Activated T-cell treated with anti-CD3 and anti-CD28 coated beads for 1 hour (primary cell): ENCODE measurements at places on chromosomes 5 and 9.

DNA sequence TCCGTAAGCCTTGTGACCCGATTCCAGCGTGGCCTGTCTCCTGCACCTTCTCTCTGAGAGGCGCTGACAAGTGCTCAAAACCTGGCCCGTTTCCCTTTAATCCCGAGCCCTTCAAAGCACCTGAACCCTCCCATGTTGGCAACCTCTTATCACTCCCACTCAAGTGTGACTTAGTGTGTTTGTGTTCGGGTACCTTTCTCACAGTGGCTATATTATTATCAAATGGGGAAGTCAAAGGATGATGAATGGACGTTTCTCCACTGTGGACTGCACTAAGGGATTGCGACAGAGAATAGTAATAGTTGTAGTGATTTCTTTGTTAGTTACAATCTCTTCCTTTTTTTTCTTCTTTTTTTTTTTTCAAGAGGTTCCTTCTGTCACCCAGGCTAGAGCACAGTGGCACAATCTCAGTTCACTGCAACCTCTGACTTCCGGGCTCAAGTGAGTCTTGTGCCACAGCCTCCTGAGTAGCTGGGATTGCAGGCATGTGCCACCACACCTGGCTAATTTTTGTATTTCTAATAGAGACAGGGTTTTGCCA is 65.4 kb upstream of the TNFSF8 start:
- no peak for DNase-seq

DNA sequence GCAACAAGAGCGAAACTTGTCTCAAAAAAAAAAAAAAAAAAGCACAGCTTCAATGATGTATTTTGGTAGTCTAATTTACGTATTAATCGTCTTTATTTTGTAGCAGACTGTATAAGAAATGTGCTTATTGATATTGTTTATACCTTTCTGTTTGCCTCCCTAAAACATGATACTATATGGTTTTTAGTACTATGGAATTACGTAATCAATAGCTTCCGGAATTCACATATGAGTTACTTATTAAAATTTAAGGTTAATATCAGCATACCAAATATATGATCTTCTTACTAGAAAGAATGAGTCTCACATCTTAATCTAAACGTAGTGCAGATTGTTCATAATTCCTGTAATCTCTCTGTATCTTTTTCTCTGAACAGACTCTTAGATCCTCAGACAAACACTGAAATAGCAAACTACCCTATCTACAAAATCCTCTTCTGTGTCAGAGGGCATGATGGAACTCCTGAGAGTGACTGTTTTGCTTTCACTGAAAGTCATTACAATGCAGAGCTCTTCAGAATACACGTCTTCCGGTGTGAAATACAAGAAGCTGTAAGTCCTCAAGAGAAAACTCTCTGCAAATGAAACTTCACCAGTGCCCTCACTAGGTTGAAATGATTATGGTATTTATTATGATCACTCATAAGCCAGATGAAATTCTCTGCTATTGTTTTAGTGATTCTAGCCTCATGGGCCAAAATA is 44.4 kb upstream of the GPR21 start:
- no peak for DNase-seq

GRCh38 chr5:132830436-132831094 is at the start of gene SHROOM1:
Gene SHROOM1 (minus strand): TSS chr5:132830647. CDS start chr5:132826140, 4,507 bp downstream.
- no peak for DNase-seq

DNA sequence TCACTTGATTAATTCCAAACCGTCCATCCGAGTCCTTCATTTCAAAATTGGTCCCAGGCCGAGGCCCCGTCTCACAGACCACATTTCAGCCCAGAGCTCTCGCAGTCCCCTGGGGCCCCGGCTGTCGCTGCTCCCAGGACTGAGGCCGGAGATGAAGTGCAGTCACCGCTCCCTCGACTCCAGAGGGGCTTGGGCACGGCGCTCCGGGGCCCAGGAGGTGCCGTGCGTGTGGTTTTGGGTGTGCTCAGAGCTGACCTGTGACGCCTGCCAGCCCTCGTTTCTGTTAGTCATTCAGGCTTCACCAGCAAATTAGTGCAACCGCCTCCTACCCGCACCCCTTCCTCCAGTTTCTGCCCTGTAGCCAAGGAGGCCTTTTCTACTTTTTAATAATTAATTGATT is 48.7 kb upstream of the PHYKPL start:
- no peak for DNase-seq

GRCh38 chr9:86599561-86599960 is 245.4 kb upstream of the TUT7 start:
- no peak for DNase-seq

GRCh38 chr5:180350711-180351465 is 2.2 kb downstream of the GFPT2 start:
- DNase-seq = no peak

- no peak for DNase-seq
Measured at GRCh38 chr5:42894057-42894456, 82.4 kb upstream of the SELENOP start.

DNA sequence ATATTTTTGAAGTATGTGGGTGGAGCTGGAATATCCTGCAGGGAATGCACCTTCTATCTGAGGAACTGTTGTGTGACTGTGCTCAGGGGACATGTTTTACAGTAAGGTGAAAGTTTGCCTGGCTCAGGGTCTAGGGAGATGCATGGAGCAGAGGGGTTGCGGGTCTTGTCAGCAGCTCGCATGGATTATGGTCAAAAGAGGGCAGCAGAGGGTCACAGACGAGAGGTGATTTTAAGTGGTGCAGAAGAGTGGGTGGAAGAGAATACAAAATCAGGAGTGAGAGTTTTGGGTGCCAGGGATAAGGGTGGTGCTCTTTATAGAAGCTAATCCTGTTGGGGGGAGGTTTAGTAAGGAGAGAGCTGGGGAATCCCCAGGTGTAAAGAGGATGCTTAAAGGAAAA is 53.5 kb upstream of the GRIN3A start:
- DNase-seq = no peak

DNA sequence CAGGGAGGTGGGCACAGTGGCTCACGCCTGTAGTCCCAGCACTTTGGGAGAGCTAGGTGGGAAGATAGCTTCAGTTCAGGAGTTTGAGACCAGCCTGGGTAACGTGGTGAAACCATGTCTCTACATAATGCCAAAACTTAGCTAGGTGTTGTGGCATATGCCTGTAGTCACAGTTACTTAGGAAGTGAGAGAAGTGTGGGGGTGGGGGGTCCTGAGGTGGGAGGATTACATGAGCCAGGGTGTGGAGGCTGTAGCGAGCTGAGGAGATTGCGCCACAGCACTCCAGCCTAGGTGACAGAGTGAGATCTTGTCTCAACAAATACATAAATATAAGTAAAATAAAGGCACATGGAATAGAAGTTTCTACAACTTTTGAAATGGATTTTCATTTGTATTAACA is 23.1 kb downstream of the VCAN start:
- DNase-seq = no peak

GRCh38 chr5:88836195-88836838 is 46.7 kb downstream of the MEF2C start:
- DNase-seq = no peak

GRCh38 chr5:142254431-142254830 is 70.4 kb downstream of the SPRY4 start:
- DNase-seq = no peak

DNA sequence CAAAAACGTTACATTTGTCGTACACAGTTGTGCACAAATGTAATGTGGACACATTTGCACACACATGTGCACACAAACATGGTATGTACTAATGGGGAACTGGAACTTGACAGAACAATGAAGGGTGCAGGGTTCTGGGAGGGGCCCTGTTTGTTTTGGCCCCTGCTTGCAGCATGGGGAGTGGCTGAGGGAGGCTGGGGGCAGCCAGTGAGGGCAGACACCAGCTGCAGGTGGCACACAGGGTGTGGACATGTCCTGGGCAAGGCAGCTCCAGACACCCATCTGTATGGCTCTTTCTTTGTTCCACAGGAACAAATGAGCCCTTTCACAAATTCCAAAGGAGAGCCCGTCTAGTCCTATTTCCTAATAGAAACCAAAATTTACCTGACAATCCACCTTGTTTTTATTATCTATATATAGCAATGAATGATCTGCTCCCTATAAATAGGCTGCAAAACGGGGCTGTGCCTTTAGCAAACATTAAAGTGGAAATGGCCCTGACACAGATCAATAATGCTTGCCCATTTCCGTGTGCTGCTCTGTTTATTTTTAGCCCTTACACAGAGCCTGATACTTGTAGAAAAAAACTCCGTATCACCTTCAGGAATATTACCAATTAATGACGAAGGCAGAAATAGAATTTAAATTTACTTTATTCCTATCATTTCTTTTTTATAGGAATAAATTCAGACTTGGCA is 26.4 kb downstream of the MARCHF3 start:
- DNase-seq = no peak

DNA sequence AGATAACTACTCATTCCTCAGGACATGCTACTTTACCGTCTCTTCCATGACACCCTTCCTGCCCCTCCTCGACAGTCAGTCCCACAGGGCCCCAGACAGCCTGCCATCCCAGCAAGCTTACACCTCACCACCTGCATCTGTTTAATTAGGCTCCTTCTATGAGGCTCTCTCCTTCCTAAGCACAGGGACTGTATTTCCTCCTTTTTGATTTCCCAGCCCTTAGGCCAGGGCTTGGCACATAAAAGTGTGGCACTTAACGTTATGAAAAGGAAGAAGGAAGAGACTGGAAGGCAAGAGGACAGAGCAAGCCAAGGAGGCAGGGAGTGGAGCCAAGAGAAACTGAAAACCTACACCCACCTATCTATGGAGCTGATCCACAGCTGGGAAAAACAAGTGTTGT is 146.8 kb downstream of the SIL1 start:
- DNase-seq = no peak

DNA sequence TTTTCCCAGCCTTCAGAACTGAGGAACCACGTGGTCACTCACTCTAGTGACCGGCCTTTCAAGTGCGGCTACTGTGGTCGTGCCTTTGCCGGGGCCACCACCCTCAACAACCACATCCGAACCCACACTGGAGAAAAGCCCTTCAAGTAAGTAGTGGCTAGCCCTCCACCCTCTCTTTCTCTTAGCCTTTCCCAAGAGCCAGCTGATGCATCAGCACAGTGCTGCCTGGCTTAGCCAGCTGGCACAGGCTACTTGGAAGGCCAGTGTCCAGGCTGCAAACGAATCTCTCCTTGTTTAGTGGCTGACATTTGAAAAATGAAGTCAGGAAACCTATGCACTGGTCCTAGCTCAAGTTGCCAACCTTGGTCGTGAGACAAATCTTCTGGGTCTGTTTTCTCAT is 91.1 kb downstream of the PRDM6 start:
- DNase-seq = no peak

DNA sequence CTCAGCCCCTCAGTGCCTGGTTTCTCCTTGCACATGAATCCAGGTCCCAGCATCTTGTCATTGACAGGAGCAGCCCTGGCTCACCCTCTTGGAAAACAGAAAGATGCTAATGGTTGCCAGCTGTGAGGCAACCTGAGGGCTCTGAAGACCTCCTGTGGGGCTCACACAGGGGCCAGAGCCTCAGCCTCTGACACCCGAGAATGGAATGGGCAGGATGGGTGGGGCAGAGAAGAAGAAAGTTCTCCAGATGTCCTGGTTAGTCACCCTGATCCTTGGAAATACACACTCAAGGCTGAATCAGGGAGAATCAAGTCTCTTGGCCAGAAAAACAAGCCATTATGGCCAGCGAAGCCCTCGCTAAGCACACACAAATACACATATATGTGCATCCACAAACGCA is 32.3 kb upstream of the SPATA31E1 start:
- DNase-seq = no peak

GRCh38 chr5:57452885-57453284 is 29.7 kb downstream of the ACTBL2 start:
- DNase-seq = no peak

- no peak for DNase-seq
Measured at GRCh38 chr9:6184749-6185645, 30.6 kb upstream of the IL33 start.

DNA sequence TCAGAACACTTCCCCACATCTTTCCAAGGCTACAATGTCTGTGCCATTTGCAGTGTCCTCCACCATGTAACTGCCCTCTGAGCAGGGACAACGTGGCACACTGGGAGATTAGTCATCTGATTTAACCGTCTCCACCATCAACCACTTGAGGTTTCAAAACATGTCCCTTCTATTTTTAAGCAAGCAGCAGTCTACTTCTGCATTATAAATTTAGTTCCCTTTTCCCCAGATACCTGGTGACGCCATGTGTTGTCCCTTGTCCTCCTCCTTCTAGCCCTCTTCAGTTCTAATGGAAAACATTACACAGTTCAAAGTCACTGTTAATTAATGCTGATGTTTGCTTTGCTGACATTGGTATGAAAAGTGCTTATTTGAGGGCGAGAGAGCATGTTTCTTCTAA is 52.8 kb downstream of the ATP10B start:
- DNase-seq = no peak

DNA sequence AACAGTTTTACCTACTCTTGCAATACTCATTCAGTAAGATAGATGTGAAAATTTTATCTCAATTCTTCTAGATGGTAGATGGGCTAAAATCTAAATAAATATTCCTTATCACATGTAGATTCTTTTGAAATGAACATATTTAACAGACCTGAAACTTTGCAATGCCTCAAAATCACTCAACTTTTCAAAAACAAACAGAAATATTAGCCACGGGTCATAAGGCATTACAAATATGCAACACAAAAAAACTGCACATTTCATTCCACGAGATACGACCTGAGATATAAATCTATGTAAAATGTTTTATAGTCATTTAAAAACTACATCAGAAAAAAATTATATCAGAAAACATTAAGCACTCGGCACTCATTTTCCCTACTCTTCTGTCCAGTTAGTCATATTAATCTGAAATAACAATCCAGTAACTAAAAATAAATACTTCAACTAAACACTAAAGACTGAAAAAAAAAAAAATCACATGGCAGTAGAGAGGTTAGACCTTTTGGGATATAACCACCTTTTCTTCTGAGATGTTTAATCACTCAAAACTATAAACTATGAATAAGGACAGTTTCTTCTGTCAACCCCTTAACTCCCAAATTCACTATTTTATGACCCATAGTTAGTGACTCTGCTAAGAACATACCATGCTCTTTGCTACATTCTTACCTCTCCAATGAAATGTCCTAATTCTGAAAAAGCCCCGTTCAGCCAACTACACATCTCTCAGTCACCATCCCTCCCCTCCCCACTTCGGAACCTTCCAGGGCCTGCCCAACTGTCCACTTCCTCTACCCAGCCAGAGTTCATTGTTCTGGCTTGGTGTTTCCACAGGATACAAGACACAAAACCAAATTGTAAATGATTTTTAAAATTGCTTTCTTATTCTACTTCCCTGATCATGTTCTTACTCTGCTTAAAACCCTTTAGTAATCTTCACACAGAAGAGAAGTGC is 6.4 kb downstream of the HOMER1 start:
- DNase-seq = no peak

GRCh38 chr9:14085810-14086209 is 228.1 kb downstream of the NFIB start:
- DNase-seq = no peak

GRCh38 chr9:87271696-87272477 is 225.8 kb upstream of the DAPK1 start:
- DNase-seq = no peak

DNA sequence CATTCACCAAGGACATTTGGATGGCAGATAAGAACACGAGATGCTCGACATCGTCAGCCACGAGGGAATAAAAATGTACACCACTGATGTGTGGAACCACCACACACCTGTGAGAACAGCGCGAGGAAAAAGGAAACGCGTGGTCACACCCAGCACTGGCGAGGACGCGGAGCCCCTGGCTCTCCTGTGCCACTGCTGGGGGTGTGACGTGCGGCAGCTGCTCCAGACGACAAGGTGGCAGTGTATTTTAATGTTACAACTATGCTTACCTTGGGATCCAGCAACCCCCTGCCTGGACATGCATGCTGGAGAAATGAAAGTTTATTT is 13.6 kb upstream of the CEP72 start:
- no peak for DNase-seq
